PC-9 (cell line): ENCODE measurements at places on chromosomes 6 and 20.
A peak's percentile ranks its signal among the peaks of the same experiment; 100 is the strongest.

DNA sequence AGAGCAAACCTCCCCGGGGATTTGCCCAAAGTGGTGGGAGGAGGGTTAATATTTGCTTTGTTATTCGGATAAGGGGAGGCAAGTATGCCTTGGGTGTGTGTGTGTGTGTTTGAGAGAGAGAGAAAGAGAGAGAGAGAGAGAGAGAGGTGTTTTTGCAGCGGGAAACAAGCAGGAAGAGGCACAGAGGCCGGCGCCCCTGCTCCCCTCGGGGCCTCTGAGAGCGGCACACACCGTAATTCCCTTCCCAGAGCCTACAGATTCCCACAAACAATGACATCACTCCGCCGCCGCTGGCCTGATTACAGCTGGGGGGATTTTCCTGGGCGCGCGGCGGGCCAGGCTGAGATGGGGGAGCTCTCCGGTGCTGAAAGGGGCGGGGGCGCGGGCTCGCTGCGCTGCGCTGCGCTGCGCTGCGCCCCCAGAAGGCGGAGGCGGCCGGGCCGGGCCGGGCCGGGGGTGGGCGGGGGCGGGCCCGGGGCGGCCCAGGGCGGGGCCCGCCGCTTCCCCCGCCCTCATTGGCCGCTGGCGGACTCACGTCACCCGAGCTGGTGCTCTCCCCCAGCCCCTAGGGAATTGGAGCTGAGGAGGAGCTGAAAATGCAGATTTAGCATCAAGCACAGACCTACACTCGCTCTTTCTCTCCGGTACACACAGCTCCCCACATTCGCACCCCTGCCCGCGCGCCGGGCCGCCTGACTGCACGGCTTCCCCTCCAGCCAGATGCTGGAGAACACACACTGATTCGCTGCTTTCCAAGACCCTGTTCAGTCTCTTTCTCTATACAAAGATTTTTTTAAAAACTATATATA is at the start of gene PCSK2:
PCSK2 (plus strand) TSS at position 631 of the 809 bp plus-strand sequence. CDS start 266 bp downstream, outside the sequence.
- H3K4me1 ChIP-seq, result no peaks in the 10 kb centered on the region
- H3K4me3 ChIP-seq, result no peak within 1 kb of the TSS
- H3K36me3 ChIP-seq, result no peaks in the 10 kb centered on the region
- H3K27me3 ChIP-seq, result peaks cover 47% of the 10 kb centered on the region

DNA sequence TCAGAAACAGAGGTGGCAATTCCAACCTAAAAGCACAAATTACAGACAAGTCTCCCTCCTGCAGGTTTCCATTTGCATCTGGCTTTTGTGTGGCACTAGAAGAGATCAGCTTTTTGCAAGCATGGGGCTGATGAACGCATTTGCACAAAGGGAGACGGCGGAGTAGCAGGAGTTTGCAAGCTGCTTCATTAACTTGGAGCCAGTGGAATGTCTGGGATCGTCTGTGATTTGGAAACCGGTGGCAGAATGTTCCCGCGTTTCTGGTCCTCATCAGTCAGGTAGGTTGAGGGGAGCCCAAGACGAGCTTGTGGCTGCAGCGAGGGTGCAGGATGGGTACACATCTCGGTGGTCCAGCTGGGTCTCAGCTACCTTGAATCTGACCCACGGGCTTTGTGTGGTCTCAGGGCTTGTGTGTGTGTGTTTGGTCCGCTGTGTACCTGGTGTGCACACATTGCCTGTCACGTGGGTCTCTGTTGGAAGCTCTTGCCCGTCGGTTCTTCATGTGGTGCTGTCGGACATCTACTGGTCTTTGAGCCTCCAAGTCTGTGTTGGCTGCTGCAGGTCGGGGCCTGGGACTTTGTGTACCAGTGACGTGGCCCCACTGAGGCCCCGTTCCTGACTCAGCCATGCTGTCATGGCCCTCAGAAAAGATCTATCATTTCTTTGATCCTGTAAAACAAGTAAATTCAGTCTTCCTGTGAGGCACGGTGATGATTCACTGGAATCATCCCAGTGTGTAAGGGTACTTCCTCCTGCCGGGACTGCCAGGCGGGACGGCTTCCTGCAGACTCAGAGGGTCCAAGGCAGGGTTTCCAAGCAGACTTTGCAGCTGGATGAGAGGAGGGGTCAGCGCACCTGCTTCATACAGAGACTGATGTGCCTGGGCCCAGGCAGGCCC is 12.4 kb upstream of the MYT1 start:
- DNase-seq, result peak; percentile 48
- no peaks in the 10 kb centered on the region for H3K36me3 ChIP-seq
- peaks cover 14% of the 10 kb centered on the region; the same call in 1 of the 2 replicates for H3K4me1 ChIP-seq

GRCh38 chr20:33554914-33555420 is 65.1 kb downstream of the CBFA2T2 start:
- H3K4me3 ChIP-seq, result no peak overlapping the region
- no peaks in the 10 kb centered on the region for H3K27me3 ChIP-seq
- 0 out of 2 replicates have a peak overlapping the region, but pooled peaks have one; percentile 9 for H3K27ac ChIP-seq

DNA sequence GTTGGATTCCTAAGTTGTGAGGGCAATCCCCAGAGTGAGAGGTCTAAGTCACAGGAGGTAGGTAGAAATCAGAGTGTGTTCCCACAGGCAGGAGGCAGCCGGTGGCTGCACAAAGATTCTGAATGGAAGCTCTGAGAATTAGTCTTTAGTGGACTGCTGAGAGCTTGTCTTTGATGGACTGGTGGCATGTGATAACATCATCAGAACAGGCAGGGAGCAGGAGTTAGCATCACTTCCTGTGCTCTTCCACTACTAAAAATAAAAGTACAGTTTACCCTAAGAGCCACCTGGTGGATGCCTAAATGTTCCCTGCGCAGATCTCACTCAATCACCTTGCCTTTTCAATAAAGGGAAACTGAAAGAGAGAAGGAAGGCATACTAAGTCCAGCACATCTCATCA is 294.6 kb upstream of the POU3F2 start:
- H3K27me3 ChIP-seq, result no peaks in the 10 kb centered on the region
- H3K4me1 ChIP-seq, result no peaks in the 10 kb centered on the region
- DNase-seq, result no peak
- no peaks in the 10 kb centered on the region for H3K36me3 ChIP-seq
- H3K4me3 ChIP-seq, result no peak overlapping the region
- no peak overlapping the region for H3K27ac ChIP-seq

- no peak overlapping the region for H3K4me3 ChIP-seq
- no peaks in the 10 kb centered on the region for H3K4me1 ChIP-seq
- H3K36me3 ChIP-seq, result no peaks in the 10 kb centered on the region
- DNase-seq, result no peak
- H3K27ac ChIP-seq, result no peak overlapping the region
These were observed 127.7 kb downstream of the BFSP1 start for GRCh38 chr20:17403461-17403860.

GRCh38 chr6:79546186-79546585 is 9.0 kb upstream of the LCA5 start:
- no peak overlapping the region for H3K4me3 ChIP-seq
- peaks cover 19% of the 10 kb centered on the region for H3K4me1 ChIP-seq
- H3K27me3 ChIP-seq, result no peaks in the 10 kb centered on the region
- no peaks in the 10 kb centered on the region for H3K36me3 ChIP-seq

DNA sequence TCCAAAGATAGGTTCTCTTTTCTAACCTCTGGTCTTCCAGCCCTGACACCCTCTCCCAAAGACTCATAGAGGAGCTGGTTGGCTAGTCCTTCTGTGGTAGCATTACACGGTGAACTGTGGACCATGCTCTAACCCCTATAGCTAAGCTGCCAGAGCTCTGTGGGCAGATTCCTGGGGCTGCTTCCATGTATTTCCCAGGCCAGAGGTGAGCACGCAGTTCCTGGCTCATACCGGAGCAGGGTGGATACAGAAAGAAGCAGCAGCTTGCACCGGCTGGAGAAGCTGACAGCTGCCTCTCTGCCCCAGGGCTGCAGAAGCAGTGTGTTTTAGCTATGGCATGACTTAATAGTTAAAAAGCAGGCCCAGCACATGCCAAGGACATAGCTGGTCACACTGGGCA is 84.1 kb upstream of the FOXP4 start:
- DNase-seq, result no peak
- H3K4me1 ChIP-seq, result peaks cover 11% of the 10 kb centered on the region
- H3K27ac ChIP-seq, result no peak overlapping the region
- H3K27me3 ChIP-seq, result peaks cover 19% of the 10 kb centered on the region; the same call in 1 of the 2 replicates

GRCh38 chr6:5084781-5085647 is at the start of gene PPP1R3G:
Gene PPP1R3G, plus strand, starts transcription at chr6:5085341. Its CDS starts 145 bp downstream, at chr6:5085486.
- no peak for DNase-seq
- H3K36me3 ChIP-seq, result no peaks in the 10 kb centered on the region
- H3K4me1 ChIP-seq, result peaks cover 16% of the 10 kb centered on the region
- peak within 1 kb of the TSS; percentile 76 for H3K4me3 ChIP-seq
- no peak within 1 kb of the TSS for H3K27ac ChIP-seq

DNA sequence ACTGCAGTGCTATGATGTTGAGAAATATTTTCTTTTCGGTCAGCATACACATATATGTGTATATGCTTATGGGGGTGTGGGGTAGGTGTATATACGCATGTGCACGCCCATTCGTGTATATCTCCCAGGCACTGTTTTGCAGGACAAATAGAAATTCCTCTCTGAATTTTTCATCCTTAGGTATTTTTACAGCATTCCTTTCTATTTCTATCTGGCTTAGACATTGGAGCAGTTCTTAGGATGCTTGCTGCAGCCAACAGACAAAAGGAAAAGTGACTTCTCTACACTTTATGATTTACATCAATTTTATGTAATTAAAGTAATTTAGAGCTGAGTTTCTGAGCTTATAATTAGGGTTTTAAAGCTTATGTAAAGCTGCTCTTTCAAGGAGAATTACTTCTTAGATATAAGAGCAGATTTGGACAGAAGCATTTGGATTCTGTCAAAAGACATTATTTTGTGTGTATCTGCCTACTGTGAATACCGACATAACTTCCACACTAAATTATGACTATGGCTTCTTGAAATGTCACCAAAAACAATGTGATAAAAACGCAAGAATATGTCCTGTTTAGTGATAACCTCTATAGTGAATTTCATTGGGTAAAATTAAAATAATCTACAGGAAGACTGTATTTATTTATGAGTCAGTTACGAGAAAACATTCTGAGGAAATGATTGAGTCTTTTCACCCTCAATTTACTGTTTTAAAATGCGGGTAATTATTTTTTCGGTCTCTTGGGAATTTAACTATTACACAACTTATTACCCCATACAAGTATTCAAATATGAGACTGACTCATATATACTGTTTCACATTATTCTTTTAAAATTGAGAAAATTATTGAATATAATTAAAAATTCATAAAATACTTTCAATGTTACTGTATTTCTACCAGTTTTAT is 21.3 kb upstream of the CEP43 start:
- H3K36me3 ChIP-seq, result no peaks in the 10 kb centered on the region
- DNase-seq, result no peak
- no peak overlapping the region for H3K27ac ChIP-seq

DNA sequence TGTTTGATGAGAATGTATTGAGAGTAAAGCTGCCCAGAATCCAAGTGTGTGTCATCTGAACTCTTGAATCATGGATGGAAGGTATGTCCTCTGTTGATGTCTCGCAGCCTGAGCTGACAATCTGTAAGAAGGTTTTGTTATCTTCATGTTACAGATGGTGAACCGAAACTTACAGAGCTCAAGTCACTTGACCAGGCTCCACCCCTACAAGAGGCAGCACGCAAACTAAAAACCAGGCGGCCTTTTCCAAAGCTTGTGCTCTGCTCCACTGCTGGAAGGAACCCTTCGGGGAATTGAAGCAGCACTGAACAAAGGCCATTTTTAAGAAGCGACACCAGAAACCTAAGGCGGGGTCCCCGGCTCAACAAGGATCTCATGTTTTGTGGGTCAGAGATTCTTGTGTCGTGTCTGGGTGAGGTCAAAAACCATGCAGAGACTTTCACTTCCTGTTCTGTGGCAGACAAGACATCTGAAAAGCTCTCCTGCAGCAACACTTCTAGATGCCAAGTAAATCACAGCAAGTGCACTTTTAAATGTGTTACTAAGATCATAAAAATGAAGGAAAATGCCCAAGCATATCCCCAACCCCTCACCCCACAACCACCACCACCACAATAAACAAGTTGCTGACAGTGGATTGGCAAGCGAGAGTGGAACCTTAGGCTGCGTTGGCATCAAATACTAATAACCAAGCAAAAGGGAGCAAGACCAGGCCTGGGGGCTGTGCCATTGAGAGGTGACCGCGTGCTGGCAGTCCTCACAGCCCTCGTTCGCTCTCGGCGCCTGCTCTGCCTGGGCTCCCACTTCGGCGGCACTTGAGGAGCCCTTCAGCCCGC is 27.3 kb downstream of the NQO2 start:
- no peak overlapping the region for H3K4me3 ChIP-seq
- H3K36me3 ChIP-seq, result no peaks in the 10 kb centered on the region
- H3K27ac ChIP-seq, result no peak overlapping the region
- H3K4me1 ChIP-seq, result peaks cover 16% of the 10 kb centered on the region
- no peaks in the 10 kb centered on the region for H3K27me3 ChIP-seq

DNA sequence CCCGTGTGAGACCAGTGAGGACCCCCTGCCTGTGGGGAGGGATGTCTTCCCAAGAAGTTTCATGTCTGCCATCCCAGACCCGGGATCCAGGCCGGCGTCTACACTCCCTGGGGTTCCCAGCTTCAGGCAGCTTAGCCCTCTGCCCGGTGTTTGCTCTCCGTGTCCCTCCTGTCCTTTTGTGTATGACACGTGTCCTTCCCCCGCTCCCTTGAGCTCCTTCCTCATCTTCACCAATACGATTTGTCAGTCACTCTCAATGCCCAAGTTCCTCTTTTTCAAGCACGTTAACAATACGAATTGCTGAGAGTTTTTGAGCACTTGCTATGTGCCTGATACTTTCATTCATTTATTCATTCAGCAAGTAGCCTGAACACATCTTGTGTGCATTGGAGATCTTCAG is 115.6 kb upstream of the PTPN1 start:
- no peaks in the 10 kb centered on the region for H3K27me3 ChIP-seq
- H3K36me3 ChIP-seq, result no peaks in the 10 kb centered on the region
- peaks cover 32% of the 10 kb centered on the region for H3K4me1 ChIP-seq
- no peak overlapping the region for H3K4me3 ChIP-seq
- no peak overlapping the region for H3K27ac ChIP-seq

DNA sequence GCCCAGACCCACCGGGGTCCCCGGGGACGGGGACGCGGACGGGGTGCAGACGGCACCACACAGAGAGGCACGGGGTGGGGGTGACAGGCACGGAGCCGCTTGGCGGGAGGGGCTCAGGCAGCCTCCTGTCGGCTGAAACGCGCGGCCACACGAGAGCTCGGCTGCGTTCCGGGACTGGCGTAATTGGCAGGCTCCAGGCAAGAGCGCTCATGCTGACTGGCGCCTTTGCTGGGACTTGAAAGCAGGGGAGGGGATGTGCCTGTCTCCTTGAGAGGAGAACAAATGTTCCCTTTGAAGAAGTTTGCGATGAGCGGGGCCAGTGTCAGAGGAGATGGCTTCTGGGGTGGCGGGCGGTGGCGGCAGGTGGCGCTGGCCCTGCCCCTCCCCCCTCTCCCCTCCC is 25.8 kb downstream of the BHLHE23 start:
- H3K27me3 ChIP-seq, result peaks cover 98% of the 10 kb centered on the region
- DNase-seq, result no peak
- no peaks in the 10 kb centered on the region for H3K4me1 ChIP-seq
- no peak overlapping the region for H3K27ac ChIP-seq
- H3K36me3 ChIP-seq, result no peaks in the 10 kb centered on the region

DNA sequence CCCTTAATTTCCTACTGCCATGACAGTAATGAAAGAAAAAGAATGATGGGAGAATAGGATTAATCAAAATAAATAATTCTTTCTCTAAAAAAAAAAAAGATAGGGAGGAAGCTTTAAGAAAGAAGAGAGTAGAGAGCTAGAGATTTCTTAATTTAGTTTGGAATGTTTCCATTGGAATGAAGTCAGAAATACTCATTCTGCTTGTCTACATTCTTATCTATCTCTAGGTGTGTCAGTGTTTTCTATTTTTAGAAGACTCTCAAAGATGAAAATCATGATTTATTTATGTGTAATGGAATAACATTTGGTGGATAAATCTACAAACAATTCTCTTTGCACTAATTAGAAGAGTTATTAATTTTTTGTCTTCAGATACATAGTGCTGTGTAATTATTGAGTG is 38.0 kb upstream of the HIVEP1 start:
- H3K36me3 ChIP-seq, result no peaks in the 10 kb centered on the region
- no peak overlapping the region for H3K27ac ChIP-seq
- peaks cover 9% of the 10 kb centered on the region; the same call in 1 of the 2 replicates for H3K4me1 ChIP-seq
- no peaks in the 10 kb centered on the region for H3K27me3 ChIP-seq
- DNase-seq, result no peak
- no peak overlapping the region for H3K4me3 ChIP-seq
